ENCODE measurements at places on chromosomes 5 and 9. TPM values are rescaled to one million over a fixed set of nuclear protein-coding genes. Genes with fewer than 3 reads are reported as not detected.

RNF180 gene
- 5.9 TPM for total RNA-seq

MOB3B gene
- total RNA-seq = 0.22 TPM

TPRN gene
- total RNA-seq = 6.1 TPM

PLCXD3 gene
- not detected for total RNA-seq

Measured in articular chondrocyte of knee joint (primary cell).